ENCODE measurements at places on chromosomes 11 and 22.

- DNase-seq, result no peak
These were observed 45.2 kb downstream of the PPFIA1 start for GRCh38 chr11:70315716-70316115.

GRCh38 chr11:21398195-21398594 lies 728.8 kb downstream of the NELL1 start:
- DNase-seq, result no peak

GRCh38 chr22:46545086-46545792 lies 7.8 kb upstream of the CELSR1 start:
- no peak for DNase-seq

DNA sequence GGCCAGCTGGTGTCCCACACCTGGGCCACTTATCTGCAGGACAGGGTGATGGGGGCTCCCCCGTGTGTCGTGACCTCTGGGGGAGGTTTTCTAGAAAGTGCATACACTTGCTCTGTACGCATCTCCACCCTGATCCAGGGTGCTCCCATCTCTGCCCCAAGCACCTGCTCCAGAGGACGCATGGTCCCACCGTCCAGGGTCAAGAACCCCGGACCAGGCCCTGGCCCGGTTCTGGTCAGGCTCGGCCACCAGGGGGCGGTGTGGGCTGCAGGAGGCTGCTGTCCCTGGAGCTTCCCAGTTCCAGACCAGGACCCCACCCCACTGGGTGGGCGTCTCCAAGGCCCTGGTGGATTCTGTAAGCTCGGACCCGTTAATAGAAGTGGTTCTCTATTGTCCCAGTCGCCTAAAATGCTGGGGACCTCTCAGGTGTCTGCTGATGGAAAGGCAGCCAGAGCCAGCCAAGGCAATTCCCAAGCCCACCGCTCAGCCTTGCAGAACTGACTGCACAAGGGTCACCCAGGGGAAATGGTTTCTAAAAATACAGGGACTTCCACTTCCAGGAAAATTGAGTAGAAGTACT lies 34.7 kb upstream of the SEPTIN5 start:
- peak; percentile 74 for DNase-seq

GRCh38 chr11:27882066-27882697 lies 181.9 kb upstream of the BDNF start:
- DNase-seq, result no peak

DNA sequence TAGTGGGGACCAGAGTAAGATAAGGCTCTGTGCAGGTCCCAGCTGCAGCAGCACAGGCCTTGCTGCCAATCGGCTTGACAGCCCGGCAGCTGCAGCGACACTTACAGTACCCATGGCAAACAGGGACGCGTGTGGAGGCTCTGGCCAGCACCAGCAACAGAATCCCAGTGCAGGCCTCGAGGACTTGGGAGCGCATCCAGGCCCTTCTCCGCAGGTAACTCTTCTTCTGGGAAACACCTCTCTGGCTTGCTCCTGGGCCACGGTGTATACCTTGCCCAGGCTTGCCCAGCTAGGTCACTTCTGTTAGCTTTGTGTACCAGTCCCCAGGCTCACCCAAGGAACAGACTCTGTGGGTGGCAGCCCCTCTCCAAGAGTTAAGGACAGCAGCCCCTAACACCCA lies 126.7 kb downstream of the CTTN start:
- no peak for DNase-seq

DNA sequence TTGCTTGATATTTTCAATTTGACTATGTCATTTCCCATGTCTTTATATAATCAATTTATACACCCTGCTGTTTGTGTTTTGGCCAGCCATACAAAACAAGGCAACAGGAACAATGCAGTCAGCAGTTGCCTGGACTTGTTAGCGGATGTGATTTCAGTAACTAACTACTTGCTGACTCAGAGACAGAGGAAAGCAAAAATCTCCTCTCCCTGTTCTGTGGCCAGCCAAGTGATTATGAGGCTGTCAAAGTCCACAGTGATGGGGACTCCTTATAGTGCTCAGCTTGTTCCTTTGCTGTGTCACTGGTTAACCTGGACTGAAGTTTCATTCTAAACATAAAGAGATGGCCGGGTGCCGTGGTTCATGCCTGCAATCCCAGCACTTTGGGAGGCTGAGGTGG lies 32.6 kb upstream of the APLP2 start:
- DNase-seq, result no peak

- no peak for DNase-seq
These were observed 55.5 kb downstream of the ABTB2 start for GRCh38 chr11:34302046-34302921.

- DNase-seq, result peak; percentile 78
These were observed 255 bp upstream of the SYNGR1 start for GRCh38 chr22:39349506-39349966.

GRCh38 chr11:2940921-2941821 lies 12.0 kb upstream of the PHLDA2 start:
- DNase-seq, result no peak

- DNase-seq, result no peak
These were observed 180.5 kb upstream of the ZBED5 start for GRCh38 chr11:11038352-11038751.

DNA sequence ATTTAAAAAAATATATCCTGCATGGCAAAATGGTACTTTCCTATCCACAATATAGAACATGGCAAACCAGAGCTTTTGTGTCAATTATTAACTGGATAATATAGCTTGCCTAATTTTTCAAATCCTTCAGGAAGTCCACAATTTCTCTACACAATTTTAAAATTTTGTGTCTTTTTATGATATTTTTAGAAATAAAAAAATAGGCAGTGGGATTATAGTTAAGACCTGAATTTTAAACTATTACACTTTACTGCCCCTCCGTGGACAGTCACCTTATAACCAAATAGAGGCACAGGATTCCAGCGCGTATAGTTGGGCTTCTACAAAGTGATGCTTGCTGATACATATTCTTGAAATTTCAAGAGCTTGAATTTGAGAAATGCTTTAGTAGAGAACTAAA lies 2.1 kb upstream of the DMC1 start:
- DNase-seq, result no peak

GRCh38 chr11:73273222-73273895 lies 1.2 kb downstream of the P2RY6 start:
- peak; percentile 40 for DNase-seq

- peak; percentile 75 for DNase-seq
These were observed 22.1 kb upstream of the RRAS2 start for GRCh38 chr11:14380947-14381561.

- DNase-seq, result no peak
These were observed 31.3 kb downstream of the OSBP start for GRCh38 chr11:59584294-59584693.

Measured in ecto neural progenitor cell (in vitro differentiated cells).